MCF 10A (cell line): ENCODE measurements at places on chromosomes 2 and 18. TPM values are rescaled to one million over a fixed set of nuclear protein-coding genes. Genes with fewer than 3 reads are reported as not detected.

STPG4 gene
- total RNA-seq = 0.83 TPM in 1 of 2 replicates, not detected in the other

GRCh38 chr2:3725002-3725401 is 21.6 kb downstream of the DCDC2C start:
- peaks cover 52% of the 10 kb centered on the region for H3K27me3 ChIP-seq
- no peak overlapping the region for H3K4me3 ChIP-seq
- H3K27ac ChIP-seq = no peak overlapping the region
- no peaks in the 10 kb centered on the region for H3K36me3 ChIP-seq
- DNase-seq = no peak

- peak overlapping the region; percentile 2 for H3K27ac ChIP-seq
- no peaks in the 10 kb centered on the region for H3K27me3 ChIP-seq
- peaks cover 25% of the 10 kb centered on the region for H3K4me1 ChIP-seq
- H3K36me3 ChIP-seq = no peaks in the 10 kb centered on the region
- DNase-seq = peak; percentile 91
- peak overlapping the region; percentile 10 for H3K4me3 ChIP-seq
These were observed 35.4 kb upstream of the STK17B start for GRCh38 chr2:196206804-196207203.

SLC1A4 gene
- 29.6 and 36.0 TPM in 2 replicates for total RNA-seq

- H3K27me3 ChIP-seq = no peaks in the 10 kb centered on the region
- H3K4me3 ChIP-seq = no peak overlapping the region
- H3K4me1 ChIP-seq = peaks cover 10% of the 10 kb centered on the region
- H3K36me3 ChIP-seq = peaks cover 61% of the 10 kb centered on the region
- peak overlapping the region; percentile 29 for H3K27ac ChIP-seq
These were observed 132.2 kb downstream of the BIRC6 start for GRCh38 chr2:32489061-32489460.

GRCh38 chr2:203741566-203741965 is 35.1 kb downstream of the CD28 start:
- peaks cover 40% of the 10 kb centered on the region for H3K4me1 ChIP-seq
- no peak for DNase-seq
- H3K36me3 ChIP-seq = no peaks in the 10 kb centered on the region
- peak overlapping the region; percentile 86 for H3K27ac ChIP-seq

- peaks cover 47% of the 10 kb centered on the region for H3K4me1 ChIP-seq
- no peak overlapping the region for H3K4me3 ChIP-seq
- H3K36me3 ChIP-seq = peaks cover 12% of the 10 kb centered on the region
- H3K27me3 ChIP-seq = no peaks in the 10 kb centered on the region
These were observed 20.1 kb downstream of the TANC1 start for GRCh38 chr2:158988501-158988900.

- H3K27me3 ChIP-seq = peaks cover 12% of the 10 kb centered on the region
- H3K36me3 ChIP-seq = no peaks in the 10 kb centered on the region
- H3K27ac ChIP-seq = no peak overlapping the region
These were observed 304.5 kb downstream of the NDUFA10 start for GRCh38 chr2:239720361-239721360.

ASAP2 gene
- total RNA-seq = 80.8 and 89.5 TPM in 2 replicates

DNA sequence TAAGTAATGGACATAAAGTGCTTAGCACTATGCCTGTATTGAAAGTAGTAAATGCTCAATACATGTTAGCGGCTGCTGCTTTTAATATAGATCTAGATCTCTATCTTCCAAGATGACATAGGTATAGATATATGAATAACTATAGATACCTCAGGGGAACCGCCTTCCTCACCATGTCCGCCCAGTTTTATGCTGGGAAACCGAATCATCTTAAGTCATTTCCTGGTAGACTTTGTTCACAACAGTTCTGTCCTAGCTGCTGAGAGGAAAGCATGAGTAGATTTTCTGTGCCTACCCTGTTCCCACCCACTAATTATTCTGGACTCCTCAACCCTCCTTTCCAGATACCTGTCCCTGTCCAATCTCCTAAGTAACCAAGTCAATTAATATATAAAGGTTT is 21.6 kb upstream of the ITM2C start:
- DNase-seq = no peak
- no peak overlapping the region for H3K4me3 ChIP-seq
- H3K27ac ChIP-seq = no peak overlapping the region
- H3K4me1 ChIP-seq = peaks cover 15% of the 10 kb centered on the region

- H3K27ac ChIP-seq = no peak overlapping the region
- no peaks in the 10 kb centered on the region for H3K4me1 ChIP-seq
- H3K36me3 ChIP-seq = peaks cover 7% of the 10 kb centered on the region
- H3K27me3 ChIP-seq = peaks cover 55% of the 10 kb centered on the region
- DNase-seq = no peak
These were observed 146.6 kb downstream of the RNF144A start for GRCh38 chr2:7063789-7064188.

GRCh38 chr18:59665057-59666006 is 31.9 kb downstream of the CCBE1 start:
- H3K4me3 ChIP-seq = no peak overlapping the region
- DNase-seq = no peak
- H3K36me3 ChIP-seq = no peaks in the 10 kb centered on the region
- no peak overlapping the region for H3K27ac ChIP-seq

GRCh38 chr2:214100488-214100887 is 310.4 kb upstream of the VWC2L start:
- no peak for DNase-seq
- H3K36me3 ChIP-seq = no peaks in the 10 kb centered on the region
- no peak overlapping the region for H3K27ac ChIP-seq
- H3K27me3 ChIP-seq = no peaks in the 10 kb centered on the region
- peaks cover 20% of the 10 kb centered on the region for H3K4me1 ChIP-seq

DNA sequence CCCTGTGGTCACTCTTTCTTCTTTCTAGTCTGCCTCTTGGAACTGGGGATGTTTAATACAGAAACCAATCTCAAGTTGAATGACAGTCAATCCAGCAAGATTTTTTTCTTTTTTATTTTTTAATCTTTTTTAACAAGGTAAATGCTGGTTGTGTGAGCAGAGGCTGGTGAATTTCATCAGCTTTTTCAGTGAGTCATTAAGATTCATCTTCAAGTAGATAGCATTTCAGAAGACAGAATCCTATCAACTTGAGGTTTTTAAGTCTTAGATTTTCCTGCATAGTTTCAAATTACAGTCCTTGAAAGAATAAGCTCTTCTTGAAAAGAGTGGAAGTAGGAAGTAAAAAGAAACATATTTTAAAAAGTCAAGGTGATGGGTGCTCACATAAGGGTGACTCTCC is 12.4 kb downstream of the SLC8A1 start:
- peaks cover 26% of the 10 kb centered on the region for H3K4me1 ChIP-seq
- H3K36me3 ChIP-seq = no peaks in the 10 kb centered on the region
- no peaks in the 10 kb centered on the region for H3K27me3 ChIP-seq
- H3K4me3 ChIP-seq = no peak overlapping the region
- DNase-seq = no peak

HOXD11 gene
- not detected in 2 replicates for total RNA-seq

DNA sequence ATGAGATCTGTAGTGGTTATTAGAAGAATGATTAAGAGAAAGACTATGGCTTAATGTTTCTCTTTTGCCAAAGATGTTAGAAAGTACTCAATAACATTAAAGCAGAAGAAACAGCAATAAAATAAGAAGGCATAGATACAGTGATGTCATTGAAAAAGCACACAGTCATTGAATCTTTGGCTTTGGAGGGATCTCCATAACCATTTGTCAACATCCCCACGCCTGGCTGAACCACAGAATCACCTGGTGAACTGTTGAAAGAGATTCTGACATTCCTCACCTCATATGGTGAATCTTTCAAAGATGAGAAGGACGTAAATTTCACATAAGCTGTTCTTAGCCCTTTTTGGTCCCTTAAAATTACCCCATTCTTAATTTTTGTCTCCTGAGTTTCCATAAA is 324.6 kb upstream of the NRP2 start:
- no peak overlapping the region for H3K27ac ChIP-seq
- H3K27me3 ChIP-seq = no peaks in the 10 kb centered on the region
- no peaks in the 10 kb centered on the region for H3K36me3 ChIP-seq
- H3K4me3 ChIP-seq = no peak overlapping the region
- H3K4me1 ChIP-seq = peaks cover 38% of the 10 kb centered on the region

GRCh38 chr2:216081012-216081411 is 597 bp downstream of the PECR start:
- H3K4me3 ChIP-seq = peak overlapping the region; percentile 81
- peaks cover 4% of the 10 kb centered on the region for H3K36me3 ChIP-seq
- no peaks in the 10 kb centered on the region for H3K27me3 ChIP-seq
- DNase-seq = peak; percentile 6
- H3K4me1 ChIP-seq = peaks cover 8% of the 10 kb centered on the region

PRSS56 gene
- total RNA-seq = not detected in 2 replicates

CAPN14 gene
- total RNA-seq = not detected in 2 replicates

MZT2A gene
- 147 and 148 TPM in 2 replicates for total RNA-seq

- H3K4me1 ChIP-seq = no peaks in the 10 kb centered on the region
- no peak overlapping the region for H3K4me3 ChIP-seq
- no peaks in the 10 kb centered on the region for H3K27me3 ChIP-seq
- peaks cover 46% of the 10 kb centered on the region for H3K36me3 ChIP-seq
These were observed 8.3 kb downstream of the TRAPPC12 start for GRCh38 chr2:3387644-3388411.

GRCh38 chr18:79260023-79260422 is 135.7 kb upstream of the NFATC1 start:
- no peak overlapping the region for H3K27ac ChIP-seq
- H3K27me3 ChIP-seq = no peaks in the 10 kb centered on the region
- peaks cover under 1% of the 10 kb centered on the region for H3K36me3 ChIP-seq
- no peak for DNase-seq
- no peak overlapping the region for H3K4me3 ChIP-seq
- no peaks in the 10 kb centered on the region for H3K4me1 ChIP-seq

SRD5A2 gene
- total RNA-seq = not detected in 2 replicates

DNA sequence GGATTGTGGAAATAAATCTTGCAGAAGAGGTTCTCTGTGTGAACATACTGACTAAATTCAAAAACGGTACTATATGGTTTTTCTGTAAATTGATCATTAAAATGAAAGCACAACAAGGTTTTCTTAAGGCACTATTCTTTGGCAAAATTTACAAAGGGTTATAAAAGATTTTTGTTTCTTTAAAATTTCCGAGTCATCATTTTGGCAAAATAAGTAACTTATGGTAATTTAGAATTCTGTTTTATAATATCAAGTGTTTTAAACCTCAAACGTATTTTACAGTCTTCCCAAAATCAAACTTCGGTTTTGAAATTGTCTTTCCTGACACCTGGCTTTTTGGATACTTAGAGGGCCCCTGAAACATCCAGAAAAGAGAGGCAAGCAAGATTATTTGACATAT is 101.9 kb upstream of the TFPI start:
- peaks cover 5% of the 10 kb centered on the region for H3K4me1 ChIP-seq
- no peak overlapping the region for H3K4me3 ChIP-seq
- H3K27ac ChIP-seq = no peak overlapping the region
- H3K27me3 ChIP-seq = no peaks in the 10 kb centered on the region
- H3K36me3 ChIP-seq = no peaks in the 10 kb centered on the region

MARCO gene
- 1.5 and 2.4 TPM in 2 replicates for total RNA-seq

- H3K27me3 ChIP-seq = no peaks in the 10 kb centered on the region
- H3K27ac ChIP-seq = no peak overlapping the region
- no peak overlapping the region for H3K4me3 ChIP-seq
- H3K36me3 ChIP-seq = no peaks in the 10 kb centered on the region
These were observed 17.2 kb upstream of the ADCY3 start for GRCh38 chr2:24937236-24937635.

- H3K4me3 ChIP-seq = no peak overlapping the region
- H3K4me1 ChIP-seq = no peaks in the 10 kb centered on the region
- no peaks in the 10 kb centered on the region for H3K36me3 ChIP-seq
- DNase-seq = peak; percentile 30
These were observed 816.2 kb downstream of the TDRD15 start for GRCh38 chr2:21939967-21940366.

DNA sequence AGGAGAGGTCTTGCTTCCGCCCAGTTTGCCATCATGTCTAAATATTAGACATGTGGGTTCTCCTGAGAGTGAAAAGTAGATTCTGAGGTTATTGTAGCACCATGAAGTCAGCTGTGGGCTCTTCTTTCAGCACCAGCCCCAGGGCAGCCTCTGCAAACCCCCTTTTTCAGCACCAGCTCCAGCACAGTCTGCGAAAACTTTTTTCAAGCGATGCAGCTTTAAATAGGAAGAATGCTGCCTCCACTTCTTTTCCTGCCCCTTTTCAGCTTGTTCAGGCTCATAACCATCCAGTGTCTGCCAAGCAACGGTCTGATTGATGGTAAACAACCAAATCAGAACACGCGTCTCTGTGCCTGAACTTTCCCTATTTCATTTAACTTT is at the start of gene COL5A2:
Gene COL5A2, minus strand, starts transcription at position 192 of the 381 bp plus-strand sequence. Its CDS starts 157 bp downstream, at position 35.
- DNase-seq = no peak
- H3K4me1 ChIP-seq = no peaks in the 10 kb centered on the region
- H3K27ac ChIP-seq = no peak within 1 kb of the TSS

C2orf80 gene
- total RNA-seq = not detected in 2 replicates

SLC38A11 gene
- not detected in 2 replicates for total RNA-seq

DNA sequence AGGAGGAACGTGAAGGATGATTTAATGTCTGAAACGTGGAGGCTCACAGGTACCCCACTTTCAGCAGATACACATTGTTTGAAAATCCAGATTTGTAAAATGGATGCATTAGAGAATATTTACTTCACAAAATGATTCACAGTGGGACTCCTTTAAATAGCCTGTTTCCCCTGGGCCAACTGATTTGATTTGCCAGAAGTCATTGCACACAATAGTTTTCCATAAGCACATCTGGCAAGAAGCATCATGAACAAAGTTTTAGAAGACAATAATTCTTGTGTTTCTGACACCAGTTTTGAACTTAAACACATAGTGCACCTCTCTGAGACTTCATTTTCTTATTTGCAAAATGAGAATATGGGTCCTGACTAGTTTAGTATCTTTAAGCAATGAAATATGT is 451.4 kb upstream of the SLC14A2 start:
- no peaks in the 10 kb centered on the region for H3K36me3 ChIP-seq
- H3K4me1 ChIP-seq = peaks cover 26% of the 10 kb centered on the region
- no peak overlapping the region for H3K27ac ChIP-seq
- H3K4me3 ChIP-seq = no peak overlapping the region

LYG2 gene
- total RNA-seq = not detected in 2 replicates

- DNase-seq = no peak
- H3K4me1 ChIP-seq = peaks cover 19% of the 10 kb centered on the region
- H3K4me3 ChIP-seq = no peak overlapping the region
These were observed 100.5 kb downstream of the TRIP12 start for GRCh38 chr2:229821316-229821715.

TNFRSF11A gene
- 2.3 and 3.0 TPM in 2 replicates for total RNA-seq

DNA sequence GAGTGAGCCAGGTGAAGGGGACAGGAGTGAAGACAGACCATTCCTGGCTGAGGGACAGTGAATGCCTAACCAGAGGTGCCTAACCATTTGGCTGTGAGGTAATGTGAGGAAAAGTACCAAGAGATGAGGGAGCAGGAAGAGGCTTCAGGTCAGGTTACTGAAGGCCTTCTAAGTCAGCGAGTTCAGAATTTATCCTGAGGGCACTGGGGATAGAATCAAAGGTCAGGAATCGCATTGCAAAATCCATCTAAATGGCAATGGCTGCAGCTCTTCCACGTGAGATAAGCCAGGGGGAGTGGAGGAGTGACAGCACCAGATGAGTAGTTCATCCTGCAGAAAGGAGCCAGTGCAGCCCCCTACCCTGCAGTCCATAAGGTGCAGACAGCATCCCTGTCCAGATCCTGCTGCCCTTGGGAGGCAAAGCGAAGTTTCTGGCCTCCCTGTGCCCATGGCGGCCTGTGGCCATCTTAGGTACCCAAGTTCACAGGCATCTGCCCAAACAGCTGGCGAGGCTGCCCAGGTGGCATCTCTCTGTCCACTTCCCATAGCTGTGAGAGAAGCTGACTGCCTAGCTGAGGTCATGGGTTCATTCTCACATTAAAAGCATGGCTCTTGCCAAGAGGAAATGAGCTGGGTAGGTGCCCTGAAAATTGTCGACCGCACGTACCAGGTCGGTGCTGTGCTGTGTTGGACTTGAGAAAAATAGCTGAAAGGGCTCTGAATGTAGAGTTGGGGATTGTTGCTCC is 49.5 kb downstream of the CYP27C1 start:
- H3K27me3 ChIP-seq = no peaks in the 10 kb centered on the region
- DNase-seq = peak; percentile 16
- peaks cover 5% of the 10 kb centered on the region for H3K36me3 ChIP-seq
- no peak overlapping the region for H3K27ac ChIP-seq
